Left ventricle myocardium superior (tissue), 1 donor: ENCODE measurements at places on chromosomes 13 and 19. TPM values are rescaled to one million over a fixed set of nuclear protein-coding genes. Genes with fewer than 3 reads are reported as not detected.

PEG3 gene
- total RNA-seq: 7.5 TPM

LGALS14 gene
- total RNA-seq: not detected

IRGC gene
- total RNA-seq: not detected

CEACAM18 gene
- total RNA-seq: not detected

CACNG6 gene
- not detected for total RNA-seq

PGLYRP1 gene
- 0.50 TPM for total RNA-seq

C19orf12 gene
- total RNA-seq: 57.0 TPM

IGFL4 gene
- not detected for total RNA-seq

CELF5 gene
- not detected for total RNA-seq

ZNF888 gene
- 1.4 TPM for total RNA-seq

MED26 gene
- total RNA-seq: 4.9 TPM
